Osteoblast (primary cell): ENCODE measurements at places on chromosomes 3 and 15.

DNA sequence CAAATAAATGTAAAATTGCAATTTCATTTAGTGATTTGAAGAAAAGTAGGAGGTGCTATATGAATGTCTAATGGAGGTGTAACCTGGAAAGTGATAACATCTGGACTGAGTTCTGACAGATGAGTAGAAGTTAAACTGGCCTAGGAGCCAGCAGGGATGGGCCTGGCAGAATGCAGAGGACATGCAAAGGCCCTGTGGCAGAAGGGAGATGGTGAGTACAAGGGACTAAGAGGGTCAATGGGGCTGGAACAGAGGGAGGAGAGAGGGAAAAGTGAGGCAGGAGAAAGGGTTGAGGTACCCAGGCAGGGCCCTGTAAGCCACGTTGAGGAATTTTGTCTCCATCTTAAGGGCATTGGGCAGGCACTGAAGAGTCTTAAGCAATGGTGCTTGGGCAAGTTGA lies 3.4 kb upstream of the PPP1R14D start:
- no peak overlapping the region for H3K4me3 ChIP-seq
- no peak for DNase-seq
- peaks cover 5% of the 10 kb centered on the region for H3K27me3 ChIP-seq
- no peaks in the 10 kb centered on the region for H3K36me3 ChIP-seq
- no peaks in the 10 kb centered on the region for H3K4me1 ChIP-seq

- no peaks in the 10 kb centered on the region for H3K4me1 ChIP-seq
- H3K4me3 ChIP-seq = no peak overlapping the region
- no peaks in the 10 kb centered on the region for H3K27me3 ChIP-seq
- no peak for DNase-seq
Observed at GRCh38 chr3:115930168-115930567, 306.9 kb downstream of the GAP43 start.

DNA sequence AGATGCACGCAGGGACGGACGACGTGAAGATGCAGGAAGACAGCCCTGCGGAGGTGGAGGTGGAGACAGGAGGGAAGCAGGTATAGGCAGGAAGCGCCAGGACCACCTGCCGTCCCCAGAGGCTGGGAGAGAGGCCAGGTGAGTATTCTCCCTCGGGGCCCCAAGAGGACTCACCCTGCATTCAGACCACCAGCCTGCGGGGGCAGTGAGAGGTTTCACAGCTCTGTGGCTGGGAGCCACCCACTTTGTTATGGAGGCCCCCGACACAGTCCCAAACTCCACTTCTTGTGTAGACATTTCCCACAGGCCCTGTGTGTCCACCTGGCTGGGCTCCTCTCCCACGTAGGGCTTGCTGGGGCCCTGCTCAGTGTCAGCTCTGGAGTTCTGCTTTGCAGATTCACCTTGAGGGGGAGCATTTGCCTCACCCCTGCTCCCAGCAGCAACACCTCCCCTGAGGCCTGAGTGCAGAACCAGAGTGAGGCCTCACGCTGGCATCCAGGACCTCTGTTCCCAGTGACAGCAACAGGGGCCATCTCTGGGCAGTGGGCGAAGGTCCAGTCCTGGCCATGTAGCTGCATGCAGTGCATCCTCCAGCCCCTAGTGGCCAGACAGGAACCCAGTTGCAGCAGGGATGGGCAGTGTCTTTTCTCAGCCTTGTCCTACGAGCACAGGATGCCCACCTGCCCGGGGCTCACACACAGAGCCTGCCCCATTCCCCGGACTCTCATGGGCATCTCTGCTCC lies 119.4 kb upstream of the IQSEC1 start:
- H3K36me3 ChIP-seq = no peaks in the 10 kb centered on the region
- peak; percentile 89 for DNase-seq
- H3K4me1 ChIP-seq = peaks cover 5% of the 10 kb centered on the region
- no peak overlapping the region for H3K27ac ChIP-seq
- no peaks in the 10 kb centered on the region for H3K27me3 ChIP-seq
- no peak overlapping the region for H3K4me3 ChIP-seq

GRCh38 chr3:1404270-1404962 lies 311.6 kb downstream of the CNTN6 start:
- no peak for DNase-seq
- no peaks in the 10 kb centered on the region for H3K27me3 ChIP-seq
- H3K36me3 ChIP-seq = no peaks in the 10 kb centered on the region
- no peak overlapping the region for H3K27ac ChIP-seq

GRCh38 chr3:175941352-175941751 lies 1082.2 kb downstream of the NAALADL2 start:
- no peaks in the 10 kb centered on the region for H3K36me3 ChIP-seq
- no peak overlapping the region for H3K4me3 ChIP-seq
- no peaks in the 10 kb centered on the region for H3K27me3 ChIP-seq
- H3K4me1 ChIP-seq = no peaks in the 10 kb centered on the region
- no peak overlapping the region for H3K27ac ChIP-seq

DNA sequence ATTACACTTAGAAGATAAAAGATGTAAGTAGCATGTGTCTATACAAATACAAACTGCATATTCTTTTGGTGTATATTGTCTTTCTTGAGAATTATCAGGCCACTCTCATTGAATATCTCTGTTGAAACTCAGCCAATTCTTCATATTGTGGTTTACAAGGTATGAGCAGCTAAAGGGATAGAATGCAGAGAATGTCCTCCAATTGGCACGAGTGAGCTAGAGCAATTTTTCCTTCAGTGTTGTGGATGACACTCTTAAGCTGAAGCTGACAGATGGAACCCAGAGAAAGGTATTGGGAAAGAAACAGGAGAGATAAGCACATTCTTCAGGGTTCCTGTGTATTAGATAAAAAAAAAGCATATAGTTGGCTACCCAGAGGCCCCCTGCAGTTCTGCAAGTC lies 453.1 kb downstream of the EPHA3 start:
- H3K4me3 ChIP-seq = no peak overlapping the region
- DNase-seq = no peak
- no peaks in the 10 kb centered on the region for H3K36me3 ChIP-seq
- H3K27me3 ChIP-seq = no peaks in the 10 kb centered on the region

- no peak for DNase-seq
- H3K27me3 ChIP-seq = no peaks in the 10 kb centered on the region
- H3K27ac ChIP-seq = peak overlapping the region; percentile 93
- H3K36me3 ChIP-seq = peaks cover 9% of the 10 kb centered on the region
- peaks cover 20% of the 10 kb centered on the region for H3K4me1 ChIP-seq
Observed at GRCh38 chr3:141738891-141739363, 829 bp downstream of the RNF7 start.

DNA sequence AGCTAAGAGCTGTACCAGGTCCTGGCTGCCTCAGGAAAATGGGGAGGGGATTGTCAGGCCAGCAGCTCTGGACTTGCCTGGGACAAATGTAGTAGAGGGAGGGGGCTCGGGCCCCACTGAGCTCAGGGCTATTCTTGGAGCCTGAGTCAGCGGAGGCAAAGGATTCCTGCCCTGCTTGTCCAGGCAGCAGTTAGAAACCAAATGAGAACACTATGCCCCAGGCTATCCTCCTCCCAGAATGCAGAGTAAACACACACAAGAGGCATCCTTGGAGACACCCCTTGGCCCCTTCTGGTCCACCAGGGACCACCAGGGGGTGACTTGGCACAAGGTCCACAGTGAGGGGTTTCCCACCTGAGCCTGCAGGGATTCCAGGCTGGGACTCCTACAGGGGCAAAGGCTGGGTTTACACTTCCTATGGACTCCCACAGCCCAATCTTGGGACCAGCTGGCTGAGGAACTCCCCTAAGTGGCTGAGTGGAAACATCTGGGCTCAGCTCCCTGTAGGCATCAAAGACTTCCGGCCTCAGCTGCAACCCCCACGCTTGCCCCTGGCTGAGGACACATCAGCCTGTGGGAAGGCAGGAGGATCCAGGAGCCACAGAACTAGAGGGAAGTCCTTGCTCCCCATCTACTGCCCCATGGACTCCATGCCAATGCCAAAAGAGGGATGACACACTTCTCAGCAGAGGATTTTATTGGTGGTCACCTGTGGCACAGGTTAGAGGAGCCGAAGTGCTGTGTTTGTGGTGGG lies 3.4 kb upstream of the COL7A1 start:
- peak; percentile 99 for DNase-seq
- peaks cover 38% of the 10 kb centered on the region for H3K4me1 ChIP-seq
- H3K27me3 ChIP-seq = no peaks in the 10 kb centered on the region

DNA sequence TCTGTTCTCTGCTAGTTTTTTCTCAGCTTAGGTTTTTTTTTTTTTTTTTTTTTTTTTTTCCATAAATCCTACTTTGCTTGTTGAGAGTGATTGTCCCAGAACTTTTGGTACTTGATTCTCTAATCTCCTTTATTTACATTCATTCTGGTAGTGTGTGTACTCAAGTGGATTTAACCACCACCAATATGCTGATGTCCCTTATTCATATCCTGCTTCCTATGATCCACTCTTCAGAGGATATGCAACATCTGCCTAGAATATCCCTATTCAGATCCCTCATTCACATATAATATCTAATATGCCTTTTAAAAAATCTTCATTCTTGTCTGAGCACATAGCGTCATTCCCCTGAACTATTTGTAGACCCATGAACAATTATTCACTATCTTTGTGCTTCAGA lies 342.9 kb downstream of the VGLL3 start:
- H3K4me3 ChIP-seq = no peak overlapping the region
- H3K27me3 ChIP-seq = no peaks in the 10 kb centered on the region
- no peak overlapping the region for H3K27ac ChIP-seq

GRCh38 chr15:55434989-55435825 lies 26.9 kb downstream of the PIERCE2 start:
- no peak overlapping the region for H3K4me3 ChIP-seq
- peak; percentile 91 for DNase-seq
- H3K27me3 ChIP-seq = no peaks in the 10 kb centered on the region
- no peak overlapping the region for H3K27ac ChIP-seq
- no peaks in the 10 kb centered on the region for H3K36me3 ChIP-seq

GRCh38 chr3:187742351-187743171 lies 2.7 kb downstream of the BCL6 start:
- H3K4me3 ChIP-seq = peak overlapping the region; percentile 93
- peaks cover 37% of the 10 kb centered on the region for H3K4me1 ChIP-seq
- no peaks in the 10 kb centered on the region for H3K27me3 ChIP-seq
- no peaks in the 10 kb centered on the region for H3K36me3 ChIP-seq

- no peak for DNase-seq
- no peaks in the 10 kb centered on the region for H3K4me1 ChIP-seq
- H3K27ac ChIP-seq = no peak overlapping the region
Observed at GRCh38 chr3:66520724-66521123, 19.9 kb upstream of the LRIG1 start.

DNA sequence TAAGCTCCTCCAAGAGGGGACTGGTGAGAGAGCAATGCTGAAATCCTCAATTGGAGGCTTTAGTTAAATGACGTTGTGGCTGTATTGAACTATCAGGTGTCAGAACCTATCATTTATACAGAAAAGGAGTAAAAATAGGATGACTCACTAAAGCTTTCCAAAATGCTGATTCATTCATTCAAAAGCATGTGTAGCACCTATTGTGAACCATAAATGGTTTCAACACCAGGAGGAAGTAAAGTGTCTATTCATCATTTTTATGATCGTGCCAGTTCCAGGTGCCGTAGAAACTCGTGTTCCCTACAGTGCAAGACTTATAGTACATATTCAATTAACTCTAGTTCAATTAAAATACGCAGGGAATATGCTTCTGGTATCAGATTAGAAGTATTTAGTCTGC lies 66.5 kb upstream of the ARRDC4 start:
- no peak for DNase-seq
- H3K4me3 ChIP-seq = no peak overlapping the region
- H3K4me1 ChIP-seq = no peaks in the 10 kb centered on the region
- no peaks in the 10 kb centered on the region for H3K27me3 ChIP-seq
- H3K36me3 ChIP-seq = no peaks in the 10 kb centered on the region

GRCh38 chr15:60966316-60966715 lies 262.8 kb downstream of the RORA start:
- H3K27me3 ChIP-seq = no peaks in the 10 kb centered on the region
- H3K4me3 ChIP-seq = no peak overlapping the region
- peak overlapping the region; percentile 41 for H3K27ac ChIP-seq
- no peak for DNase-seq
- H3K4me1 ChIP-seq = peaks cover 25% of the 10 kb centered on the region

- H3K27ac ChIP-seq = no peak overlapping the region
- no peaks in the 10 kb centered on the region for H3K36me3 ChIP-seq
- no peak for DNase-seq
- no peak overlapping the region for H3K4me3 ChIP-seq
Observed at GRCh38 chr3:113170771-113171170, 40.6 kb upstream of the BOC start.

GRCh38 chr3:98971169-98971681 lies 69.7 kb upstream of the DCBLD2 start:
- DNase-seq = peak; percentile 53
- H3K4me1 ChIP-seq = peaks cover 44% of the 10 kb centered on the region
- no peaks in the 10 kb centered on the region for H3K36me3 ChIP-seq
- no peaks in the 10 kb centered on the region for H3K27me3 ChIP-seq
- H3K4me3 ChIP-seq = peak overlapping the region; percentile 1

- no peak overlapping the region for H3K27ac ChIP-seq
- H3K4me1 ChIP-seq = peaks cover 7% of the 10 kb centered on the region
- H3K27me3 ChIP-seq = peaks cover 82% of the 10 kb centered on the region
- DNase-seq = no peak
- no peak overlapping the region for H3K4me3 ChIP-seq
Observed at GRCh38 chr3:124037326-124037725, 45.4 kb upstream of the ROPN1 start.

GRCh38 chr3:95218484-95218883 lies 1155.6 kb downstream of the NSUN3 start:
- H3K36me3 ChIP-seq = no peaks in the 10 kb centered on the region
- no peak overlapping the region for H3K27ac ChIP-seq
- no peaks in the 10 kb centered on the region for H3K27me3 ChIP-seq
- no peaks in the 10 kb centered on the region for H3K4me1 ChIP-seq
- H3K4me3 ChIP-seq = no peak overlapping the region

DNA sequence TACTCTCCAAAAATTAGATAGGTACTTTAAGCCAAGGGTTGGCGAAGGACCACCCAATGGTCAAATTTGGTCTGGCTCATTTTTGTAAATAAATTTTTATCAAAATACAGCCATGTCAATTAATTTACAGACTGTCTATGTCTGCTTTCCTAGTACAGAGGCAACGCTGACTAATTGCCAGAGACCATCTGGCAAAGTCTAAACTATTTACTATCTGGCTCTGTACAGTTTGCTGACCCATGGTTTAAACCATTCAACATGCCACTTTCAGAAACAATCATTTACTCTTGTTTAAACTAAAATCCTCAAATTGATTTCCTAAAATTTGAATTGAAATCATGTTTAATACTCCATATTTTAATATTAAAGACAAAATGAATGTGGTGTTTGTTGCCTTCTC lies 25.9 kb downstream of the CBLB start:
- H3K36me3 ChIP-seq = peaks cover 48% of the 10 kb centered on the region
- no peak overlapping the region for H3K27ac ChIP-seq
- no peaks in the 10 kb centered on the region for H3K27me3 ChIP-seq
- peaks cover 31% of the 10 kb centered on the region for H3K4me1 ChIP-seq
- H3K4me3 ChIP-seq = no peak overlapping the region

GRCh38 chr3:12135029-12135657 lies 23.6 kb downstream of the TIMP4 start:
- no peaks in the 10 kb centered on the region for H3K36me3 ChIP-seq
- peak; percentile 17 for DNase-seq
- no peak overlapping the region for H3K27ac ChIP-seq
- no peaks in the 10 kb centered on the region for H3K4me1 ChIP-seq

GRCh38 chr3:50211930-50212329 lies 6.9 kb downstream of the SLC38A3 start:
- no peak overlapping the region for H3K27ac ChIP-seq
- no peaks in the 10 kb centered on the region for H3K36me3 ChIP-seq

GRCh38 chr3:34268032-34268709 lies 469.7 kb downstream of the PDCD6IP start:
- no peaks in the 10 kb centered on the region for H3K36me3 ChIP-seq
- H3K4me3 ChIP-seq = no peak overlapping the region
- H3K4me1 ChIP-seq = no peaks in the 10 kb centered on the region
- H3K27ac ChIP-seq = no peak overlapping the region
- DNase-seq = no peak
- H3K27me3 ChIP-seq = no peaks in the 10 kb centered on the region
